ENCODE measurements at places on chromosomes 3 and 15.

GRCh38 chr3:76976996-76977395, 62.9 kb upstream of the ROBO2 start:
- DNase-seq: no peak

DNA sequence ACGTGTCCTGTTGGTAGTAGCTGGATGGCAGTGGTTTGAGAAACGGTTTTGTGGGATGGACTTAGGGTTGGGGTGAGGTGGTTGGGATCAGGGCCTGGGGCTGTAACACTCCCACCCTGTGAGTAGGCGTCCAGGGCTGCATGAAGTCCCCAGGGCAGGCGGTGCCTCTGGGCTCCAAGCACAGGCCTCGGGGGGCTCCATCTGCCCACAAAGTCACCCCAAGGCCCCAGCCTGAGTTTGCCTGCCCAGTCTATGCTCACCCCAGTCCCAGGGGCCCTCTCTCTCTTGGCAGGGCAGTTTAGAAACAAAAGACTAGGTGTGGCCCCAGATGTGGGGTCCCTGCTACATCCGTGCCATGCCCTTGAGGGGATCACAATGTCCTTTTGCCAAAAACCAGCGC, 86.9 kb upstream of the PRR23E start:
- DNase-seq: no peak

GRCh38 chr3:94303266-94303665, 240.4 kb downstream of the NSUN3 start:
- no peak for DNase-seq

- no peak for DNase-seq
Observed at GRCh38 chr3:140100479-140100878, 165.5 kb downstream of the CLSTN2 start.

DNA sequence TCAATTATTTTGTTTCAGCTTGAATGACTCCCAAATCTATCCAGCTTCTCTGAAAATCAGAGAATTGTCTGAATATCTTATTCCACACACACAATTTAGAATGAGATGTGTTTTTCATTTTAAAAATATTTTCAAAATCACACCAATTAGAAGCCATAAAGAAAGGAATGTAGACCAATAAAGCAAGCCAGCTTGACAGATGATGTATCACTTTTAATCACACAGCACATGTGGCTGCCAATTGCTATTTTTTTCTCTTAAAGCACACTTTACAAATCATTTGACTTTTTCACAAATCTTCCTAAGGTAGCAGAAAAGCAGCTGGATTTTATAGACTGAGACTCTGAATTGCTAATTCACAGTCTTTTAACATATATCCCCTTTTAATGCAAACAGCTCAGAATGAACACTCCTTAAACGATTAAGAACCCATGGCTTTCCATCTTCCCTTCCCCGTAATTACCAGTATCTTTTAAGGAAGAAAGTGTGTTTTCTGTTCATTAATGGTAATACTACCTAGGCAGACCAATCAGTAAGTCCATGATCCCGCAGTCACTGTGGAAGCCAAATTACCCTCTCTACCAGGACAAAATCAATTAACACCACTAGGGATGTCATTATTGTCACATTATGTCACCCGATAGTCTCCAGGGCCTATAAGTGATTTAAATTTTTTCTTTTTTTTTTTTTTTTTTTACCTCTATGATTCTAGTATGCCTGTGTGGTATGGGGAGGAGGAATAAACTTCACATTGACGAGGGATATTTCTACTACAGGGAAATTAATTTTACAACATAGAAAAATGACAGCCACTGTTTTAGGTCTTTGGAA, 250.0 kb upstream of the VEPH1 start:
- DNase-seq: no peak

- no peak for DNase-seq
Observed at GRCh38 chr3:104669083-104669482, 697.6 kb upstream of the ALCAM start.

DNA sequence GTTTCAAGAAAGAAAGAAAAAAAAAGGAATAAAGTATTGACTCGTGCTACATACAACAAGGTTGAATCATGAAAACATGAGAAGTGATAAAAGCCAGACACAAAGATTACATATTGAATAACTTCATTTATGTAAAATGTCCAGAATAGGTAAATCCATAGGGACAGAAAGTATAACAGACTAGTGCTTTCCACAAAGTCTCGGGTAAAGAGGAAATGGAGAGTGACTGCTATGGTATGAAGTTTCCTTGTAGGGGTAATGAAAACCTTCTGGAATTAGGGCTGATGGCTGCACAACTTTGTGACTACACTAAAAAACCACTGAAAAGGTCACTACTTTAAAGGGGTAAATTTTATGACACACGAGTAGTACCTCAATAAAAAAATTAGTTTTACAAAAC, 13.0 kb downstream of the LRRFIP2 start:
- DNase-seq: no peak

- no peak for DNase-seq
Observed at GRCh38 chr3:64909757-64910467, 222.1 kb upstream of the ADAMTS9 start.

DNA sequence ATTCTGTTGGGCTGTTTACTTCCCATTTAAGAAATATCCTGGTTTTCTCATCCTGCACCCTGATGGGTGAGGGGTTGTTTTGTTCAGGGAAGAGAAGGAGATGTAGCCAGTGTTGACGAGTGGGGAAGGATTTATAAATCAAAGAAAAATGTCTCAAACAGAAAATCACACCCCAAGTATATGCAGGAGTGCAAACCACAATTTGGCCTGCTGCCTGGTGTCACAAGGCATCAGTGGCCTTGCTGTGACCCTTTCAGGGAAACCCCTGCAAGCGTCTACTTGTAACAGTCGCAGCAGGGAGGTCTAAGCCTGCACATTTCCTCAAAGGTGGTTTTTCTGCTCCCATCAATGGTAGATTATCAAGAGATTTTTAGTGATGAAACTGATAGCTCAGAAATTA, 132.6 kb upstream of the LRRN1 start:
- no peak for DNase-seq

DNA sequence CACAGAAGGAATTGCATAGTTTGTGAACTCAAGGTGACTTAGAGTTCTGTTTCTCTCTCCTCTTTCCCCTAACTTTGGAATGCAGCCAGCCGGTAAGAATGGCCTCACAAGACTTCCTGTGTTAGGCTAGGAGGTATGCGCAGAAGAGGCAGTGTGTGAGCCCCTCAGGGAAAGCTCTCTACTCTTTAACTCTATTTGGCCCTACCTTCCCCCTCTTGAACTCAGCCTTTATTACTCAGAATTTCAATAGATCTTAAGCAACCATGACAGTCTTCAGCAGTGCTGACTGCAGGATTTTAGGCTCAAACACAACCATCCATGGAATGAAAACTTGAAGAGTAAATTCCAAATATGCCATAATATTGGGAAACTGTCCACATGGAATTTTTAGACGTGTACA, 209.5 kb downstream of the DTWD1 start:
- no peak for DNase-seq

- no peak for DNase-seq
Observed at GRCh38 chr15:90539789-90540188, 10.1 kb downstream of the CRTC3 start.

- DNase-seq: no peak
Observed at GRCh38 chr3:128933922-128934253, 54.5 kb downstream of the ACAD9 start.

GRCh38 chr3:115245438-115245837, 98.3 kb upstream of the ZBTB20 start:
- no peak for DNase-seq

DNA sequence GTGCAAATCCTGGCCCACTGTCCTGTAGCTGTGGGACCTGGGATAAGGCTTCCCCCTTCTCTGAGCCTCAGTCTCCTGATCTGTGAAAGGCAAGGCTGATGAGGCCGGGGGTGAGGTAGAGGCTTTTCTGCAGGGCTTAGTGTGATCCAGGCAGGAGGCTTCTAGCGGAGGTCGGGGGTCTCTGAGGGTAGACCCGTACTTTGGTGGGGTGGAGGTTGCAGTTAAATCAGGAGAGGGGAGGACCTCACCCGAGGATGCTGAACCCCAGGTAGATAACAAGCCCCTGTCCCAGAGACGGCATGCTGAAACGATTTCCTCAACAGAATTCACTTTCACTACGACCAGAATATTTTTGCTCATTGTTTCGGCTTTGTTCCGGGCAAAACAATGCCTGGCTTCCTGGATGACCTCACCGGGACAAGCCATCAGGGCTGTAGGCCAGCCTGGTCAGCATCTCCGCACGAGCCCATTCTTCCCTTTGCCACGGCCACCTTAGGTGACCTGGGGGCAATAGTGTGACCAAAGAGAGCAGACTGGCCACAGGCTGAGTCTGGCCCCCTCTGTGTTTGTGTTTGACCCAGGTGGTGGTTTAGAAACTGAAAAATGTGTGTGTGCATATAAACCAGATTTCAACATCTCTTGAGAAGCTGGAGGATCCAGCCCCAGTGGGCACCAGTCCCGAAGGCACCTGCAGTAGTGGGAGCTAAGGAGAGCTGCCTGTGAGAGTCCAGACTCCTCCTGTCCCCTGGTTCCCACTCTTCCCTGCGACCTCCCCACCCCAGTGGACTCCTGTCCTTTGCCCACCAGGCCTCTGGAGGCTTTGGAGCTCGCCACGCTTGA, 33.0 kb downstream of the SLC6A6 start:
- no peak for DNase-seq

- no peak for DNase-seq
Observed at GRCh38 chr15:41629463-41629862, 30.7 kb upstream of the MGA start.

DNA sequence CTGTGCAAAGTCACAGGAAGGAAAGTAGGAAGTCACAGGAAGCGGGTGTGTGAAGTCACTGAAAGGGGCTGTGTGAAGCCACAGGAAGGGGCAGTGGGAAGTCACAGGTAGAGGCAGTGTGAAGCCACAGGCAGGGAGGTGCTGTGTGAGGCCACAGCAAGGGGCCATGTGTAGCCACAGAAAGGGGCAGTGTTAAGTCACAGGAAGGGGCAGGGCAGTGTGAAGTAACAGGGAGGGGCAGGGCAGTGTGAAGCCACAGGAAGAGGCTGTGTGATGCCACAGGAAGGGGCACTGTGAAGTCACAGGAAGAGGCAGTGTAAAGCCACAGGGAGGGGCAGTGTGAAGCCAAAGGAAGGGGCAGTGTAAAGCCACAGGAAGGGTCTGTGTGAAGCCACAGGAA, 36.5 kb downstream of the GASK1A start:
- no peak for DNase-seq

GRCh38 chr15:101454365-101454764, 35.1 kb downstream of the PCSK6 start:
- DNase-seq: no peak

GRCh38 chr3:70982284-70982683, 601.2 kb downstream of the FOXP1 start:
- no peak for DNase-seq

DNA sequence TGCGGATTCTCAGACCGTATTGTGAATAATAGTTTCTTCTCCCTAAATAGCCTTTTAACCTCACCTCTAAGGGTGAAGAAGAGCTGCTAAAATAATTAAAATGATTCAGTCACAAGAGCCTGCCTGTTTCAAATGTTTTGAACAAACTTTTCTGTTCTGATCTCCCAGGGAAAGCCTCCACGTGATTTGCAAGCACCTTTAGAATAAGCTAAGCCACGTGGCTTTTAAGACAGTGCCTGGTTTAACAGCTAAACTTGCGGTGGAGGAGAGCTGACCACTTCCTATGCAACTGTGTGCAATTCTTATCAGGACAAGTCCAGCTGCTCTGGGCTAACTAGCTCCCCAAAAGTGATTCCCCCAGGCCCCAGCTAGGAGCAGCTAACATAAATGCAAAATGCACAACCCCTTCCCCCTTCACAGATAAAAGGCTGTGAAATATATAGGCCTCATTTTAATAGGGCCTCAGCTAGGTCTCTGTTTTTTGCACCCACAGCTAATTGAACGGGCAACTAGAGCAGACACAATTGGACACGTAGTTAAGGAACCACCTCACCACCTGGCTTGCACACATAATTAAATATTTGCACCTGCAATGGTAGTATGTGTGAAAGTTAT, 401.2 kb upstream of the NR2F2 start:
- DNase-seq: peak; percentile 30

- no peak for DNase-seq
Observed at GRCh38 chr15:85673326-85673725, 121.4 kb downstream of the KLHL25 start.

GRCh38 chr3:147662705-147663104, 253.5 kb downstream of the ZIC1 start:
- no peak for DNase-seq

- no peak for DNase-seq
Observed at GRCh38 chr15:23401627-23402026, 45.4 kb downstream of the GOLGA6L2 start.

GRCh38 chr3:67006460-67006859, 8.4 kb downstream of the KBTBD8 start:
- no peak for DNase-seq

DNA sequence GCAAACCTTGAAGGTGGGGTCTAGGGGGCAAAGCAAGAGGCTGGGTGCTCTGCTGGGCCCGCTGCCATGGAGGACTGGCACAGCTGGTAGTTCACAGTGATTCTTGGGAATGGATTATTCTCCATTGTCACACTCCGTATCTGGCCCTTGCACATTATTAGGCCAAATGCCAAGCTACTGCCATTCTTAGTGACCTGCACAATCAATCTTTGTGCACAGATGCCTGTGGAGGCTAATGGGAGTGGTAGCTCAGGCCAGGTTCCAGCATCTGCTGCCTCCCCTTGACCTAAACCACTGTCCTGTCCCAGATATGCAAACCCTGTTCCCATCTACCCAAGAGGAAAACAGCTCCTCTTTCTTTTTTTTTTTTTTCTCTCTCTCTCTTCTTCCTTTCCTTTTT, 67.5 kb downstream of the TIPARP start:
- DNase-seq: no peak

DNA sequence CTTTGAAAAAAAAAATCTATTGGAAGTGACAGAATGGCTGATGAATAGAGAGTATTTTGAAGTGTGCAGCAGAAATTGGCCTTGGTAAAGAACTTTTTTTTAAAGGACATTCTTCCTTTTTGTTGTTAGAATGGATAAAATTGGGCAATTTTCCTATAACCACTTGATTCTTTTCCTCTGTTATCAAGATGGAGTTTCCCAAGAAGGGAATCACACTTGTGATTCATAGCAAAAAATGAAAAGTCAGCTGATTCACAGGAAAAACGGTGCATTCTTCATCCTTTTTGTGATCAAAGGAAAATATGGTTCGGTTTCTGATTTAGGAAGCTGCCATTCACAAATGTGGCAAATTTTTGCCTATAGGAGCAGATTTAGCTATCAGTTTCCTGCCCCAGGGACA, 486.8 kb downstream of the GBE1 start:
- no peak for DNase-seq

DNA sequence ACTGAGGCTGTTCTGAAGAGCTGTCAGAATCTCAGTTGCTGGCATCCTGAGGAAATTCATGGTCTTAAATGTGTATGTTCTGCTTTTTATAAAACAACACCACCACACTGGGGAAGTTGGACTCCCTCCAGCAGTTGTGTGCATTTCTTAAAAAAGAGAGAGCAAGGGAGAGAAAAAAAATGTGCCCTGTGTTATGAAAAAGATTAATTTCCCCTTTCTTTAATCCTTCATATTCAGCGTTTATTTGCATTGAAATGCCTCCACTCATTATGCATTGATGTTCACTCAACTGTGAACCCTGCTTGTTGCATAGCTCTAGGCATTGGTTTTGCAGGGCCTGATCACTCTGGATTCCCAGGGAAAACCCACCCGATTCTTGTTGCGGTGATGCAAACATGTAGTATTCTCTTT, 4.4 kb upstream of the ZNF609 start:
- DNase-seq: no peak

- no peak for DNase-seq
Observed at GRCh38 chr3:34995796-34996430, 643.4 kb upstream of the ARPP21 start.
